GF-D8 (cell line): ENCODE measurements at places on chromosomes 5 and 9.

DNA sequence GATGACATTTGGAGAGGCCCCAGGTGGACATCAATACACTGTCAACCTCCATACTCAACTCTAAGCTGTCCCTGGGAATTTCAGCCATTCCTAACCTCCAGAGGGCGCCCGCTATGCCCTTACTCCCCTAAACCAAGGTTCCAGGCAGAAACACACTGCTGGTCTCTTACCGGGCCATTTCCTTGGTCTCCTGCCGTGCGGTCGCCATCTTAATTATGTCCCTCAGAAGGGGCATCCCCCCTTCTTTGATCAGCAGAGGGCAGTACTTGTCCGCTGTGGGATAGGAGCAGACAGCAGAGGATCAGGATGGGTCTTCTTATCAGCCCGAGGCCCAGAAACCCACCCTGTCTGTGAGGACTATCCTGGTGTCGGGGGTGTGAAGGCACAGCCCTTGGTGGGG is 9.3 kb upstream of the ZDHHC12 start:
- DNase-seq = peak; percentile 81

DNA sequence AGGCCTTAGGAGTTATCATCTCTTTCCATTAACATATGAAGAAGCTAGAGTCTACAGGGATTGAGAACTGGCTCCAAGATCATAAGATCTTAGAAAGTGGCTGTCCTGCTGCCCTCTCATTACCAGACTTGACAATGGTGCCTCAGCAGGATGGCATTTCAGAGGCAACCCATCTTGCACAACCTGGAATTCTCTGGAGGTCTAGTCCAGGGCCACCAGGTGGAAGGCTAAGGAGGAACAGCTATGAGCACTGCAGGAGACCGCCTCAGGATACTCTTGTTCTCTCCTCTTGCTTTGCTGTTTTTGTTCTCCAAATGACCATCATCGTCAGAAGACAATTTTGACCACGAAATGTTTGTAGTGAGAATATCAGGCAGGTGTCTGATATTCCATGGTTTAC is 322.6 kb downstream of the FBXL17 start:
- DNase-seq = no peak

- no peak for DNase-seq
Measured at GRCh38 chr5:62779010-62779422, 200.4 kb downstream of the LRRC70 start.

DNA sequence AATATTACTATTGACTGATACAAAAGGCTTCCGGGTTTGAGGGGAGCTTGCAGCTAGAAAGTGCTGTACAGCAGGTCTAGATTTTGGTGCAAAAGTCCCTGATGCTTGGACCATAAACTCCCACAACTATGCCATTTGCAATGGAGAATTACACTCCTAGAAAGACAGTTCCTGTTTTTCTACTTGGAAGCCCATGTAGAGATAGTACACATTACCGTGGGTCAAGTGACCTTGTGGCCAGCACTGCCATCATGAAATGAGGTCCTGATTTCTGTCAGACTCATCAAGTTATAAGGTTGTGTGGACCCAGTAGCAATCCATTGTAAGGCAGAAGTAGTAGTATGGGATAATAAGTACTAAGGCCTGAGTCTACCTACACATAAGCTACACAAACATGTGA is 42.8 kb upstream of the TNFSF8 start:
- DNase-seq = no peak

GRCh38 chr9:114271556-114272510 is 51.1 kb upstream of the ORM1 start:
- no peak for DNase-seq

- no peak for DNase-seq
Measured at GRCh38 chr5:116595498-116595897, 20.9 kb upstream of the SEMA6A start.

GRCh38 chr9:15299374-15299939 is 7.6 kb downstream of the TTC39B start:
- no peak for DNase-seq

- no peak for DNase-seq
Measured at GRCh38 chr5:115450741-115451140, 93.8 kb downstream of the FEM1C start.

DNA sequence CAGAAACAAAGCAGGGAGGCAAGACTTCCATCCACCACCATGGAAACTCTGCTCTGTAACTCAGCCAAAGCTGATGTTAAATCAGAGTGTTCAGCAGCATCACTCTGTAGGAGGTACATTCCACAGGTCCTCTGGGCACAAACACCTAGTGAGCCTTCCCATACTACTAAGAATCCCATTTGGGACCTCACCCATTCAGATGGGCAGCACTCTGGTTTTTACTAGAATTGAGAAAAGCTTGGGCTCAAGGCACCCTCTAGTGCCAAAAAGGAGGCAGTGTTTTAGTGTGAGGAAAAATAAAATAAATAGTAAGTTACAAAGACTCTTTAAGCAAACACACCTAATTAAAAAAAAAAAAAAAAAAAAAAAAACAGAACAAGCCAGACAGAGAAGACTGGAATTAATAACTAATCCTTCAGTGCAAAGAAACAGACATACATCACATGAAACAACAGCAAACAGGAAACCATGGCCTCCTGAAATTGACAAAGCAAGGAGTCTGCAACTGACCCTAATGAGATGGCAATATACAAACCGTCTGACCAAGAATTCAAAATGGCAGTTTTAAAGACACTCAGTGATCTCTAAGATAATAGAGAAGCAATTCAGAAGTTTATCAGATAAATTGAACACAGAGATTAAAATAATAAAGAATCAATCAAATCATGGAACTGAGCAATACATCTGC is 159.5 kb downstream of the GNA14 start:
- DNase-seq = no peak

DNA sequence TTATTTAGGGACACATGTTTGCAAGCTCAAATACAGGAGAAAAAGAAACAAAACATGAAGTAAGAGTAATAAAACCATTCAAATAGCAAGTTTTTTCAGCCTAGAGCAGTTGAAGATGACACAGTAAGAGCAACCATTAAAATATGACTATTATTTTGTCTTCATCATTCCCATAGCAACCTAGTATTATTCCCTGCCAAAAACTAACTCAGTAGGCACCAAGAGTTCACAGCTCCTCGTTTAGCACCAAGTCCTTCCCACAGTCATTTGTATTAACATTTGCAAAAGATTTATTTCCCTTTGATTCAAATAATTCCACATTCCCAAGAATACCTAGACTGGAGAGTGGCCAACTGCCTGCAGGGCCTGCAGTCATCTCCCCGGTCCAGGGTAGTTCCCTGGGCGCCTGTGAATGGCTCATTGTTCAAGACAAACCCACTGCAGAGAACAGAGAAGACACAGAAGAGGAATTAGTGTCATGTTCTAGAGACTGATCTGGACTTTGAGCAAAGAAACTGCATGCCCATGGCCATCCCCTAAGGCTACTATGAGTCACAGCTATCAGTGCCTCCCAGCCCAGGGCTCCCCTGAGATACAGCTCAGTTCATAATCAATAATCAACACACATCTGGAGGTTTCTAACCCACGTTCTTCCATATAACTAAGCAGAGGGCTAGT is 139.1 kb upstream of the MAP3K1 start:
- DNase-seq = no peak

DNA sequence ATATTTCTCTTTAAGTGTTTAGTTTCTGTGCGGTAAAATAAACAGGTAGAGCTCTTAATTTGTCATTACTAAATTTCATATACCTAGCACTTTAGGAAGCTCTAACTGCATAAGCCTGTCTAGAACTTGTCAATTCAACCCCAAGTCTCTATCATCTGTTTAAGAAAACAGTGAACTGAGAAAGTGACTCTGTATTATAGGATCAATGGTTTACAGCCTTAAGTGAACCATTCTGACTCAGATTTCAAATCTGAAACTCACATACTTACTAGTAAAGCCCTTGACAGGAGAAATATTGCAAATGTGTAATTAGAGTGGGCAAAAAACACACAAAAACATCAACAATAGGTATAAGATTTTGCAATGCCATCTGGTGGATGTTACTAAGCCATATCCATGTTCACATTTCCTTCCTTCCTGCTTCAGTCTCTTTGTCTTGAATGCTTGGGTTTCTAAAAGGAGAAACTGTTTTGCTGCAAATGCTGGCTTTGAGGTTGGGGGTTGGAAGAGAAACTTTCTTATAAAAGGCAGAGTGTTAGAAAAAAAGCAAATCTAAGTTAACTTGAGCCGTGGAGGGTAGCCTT is 101.8 kb downstream of the DOCK8 start:
- peak; percentile 31 for DNase-seq

DNA sequence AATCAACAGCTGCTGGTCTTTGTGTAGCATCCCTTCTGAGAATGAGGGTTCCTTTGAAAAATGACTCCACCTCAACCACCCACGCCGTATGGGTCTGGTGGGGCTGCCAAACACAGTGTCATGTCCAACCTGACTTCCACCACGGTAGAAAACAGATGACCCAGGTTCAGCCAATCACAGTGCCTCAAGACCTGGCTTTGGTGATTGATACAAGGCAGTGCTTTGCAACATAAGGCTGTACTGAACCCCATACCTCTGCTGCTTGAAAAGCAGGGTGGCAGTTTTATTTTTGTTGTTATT is 11.5 kb upstream of the TGFBR1 start:
- DNase-seq = no peak

GRCh38 chr5:5436203-5436760 is 13.8 kb downstream of the ICE1 start:
- no peak for DNase-seq

GRCh38 chr9:25939126-25939525 is 260.9 kb upstream of the TUSC1 start:
- DNase-seq = no peak

- no peak for DNase-seq
Measured at GRCh38 chr9:121725008-121725775, 73.8 kb downstream of the DAB2IP start.

- no peak for DNase-seq
Measured at GRCh38 chr5:154474396-154475334, 3.4 kb downstream of the HAND1 start.
